ENCODE measurements at places on chromosomes 2 and 18.

DNA sequence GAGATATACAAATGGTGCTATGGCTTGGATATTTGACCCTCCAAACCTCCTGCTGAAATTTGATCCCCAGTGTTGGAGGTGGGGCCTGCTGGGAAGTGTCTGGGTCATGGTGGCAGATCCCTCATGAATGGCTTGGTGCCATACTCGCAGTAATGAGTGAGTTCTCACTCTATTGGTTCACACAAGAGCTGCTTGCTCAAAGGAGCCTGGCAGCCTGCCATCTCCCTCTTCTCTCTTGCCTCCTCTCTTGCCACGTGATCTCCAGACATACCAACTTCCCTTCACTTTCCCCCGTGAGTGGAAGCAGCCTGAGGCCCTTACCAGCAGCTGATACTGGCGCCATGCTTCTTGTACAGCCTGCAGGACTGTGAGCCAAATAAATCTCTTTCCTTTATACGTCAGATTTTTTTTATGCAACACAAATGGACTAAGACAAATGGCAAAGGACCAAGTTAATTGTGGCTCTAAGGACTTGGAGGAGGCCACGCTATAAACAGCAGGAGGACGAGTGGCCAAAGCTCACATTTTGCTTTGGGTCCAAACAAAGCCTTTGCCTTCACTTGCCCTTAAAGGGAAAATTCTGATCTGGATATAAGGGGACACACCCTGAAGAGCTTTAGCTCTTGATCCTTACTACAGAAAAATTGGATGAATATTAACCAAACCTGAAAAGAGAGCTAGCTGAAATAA lies 214.7 kb downstream of the SS18 start:
- DNase-seq, result no peak

DNA sequence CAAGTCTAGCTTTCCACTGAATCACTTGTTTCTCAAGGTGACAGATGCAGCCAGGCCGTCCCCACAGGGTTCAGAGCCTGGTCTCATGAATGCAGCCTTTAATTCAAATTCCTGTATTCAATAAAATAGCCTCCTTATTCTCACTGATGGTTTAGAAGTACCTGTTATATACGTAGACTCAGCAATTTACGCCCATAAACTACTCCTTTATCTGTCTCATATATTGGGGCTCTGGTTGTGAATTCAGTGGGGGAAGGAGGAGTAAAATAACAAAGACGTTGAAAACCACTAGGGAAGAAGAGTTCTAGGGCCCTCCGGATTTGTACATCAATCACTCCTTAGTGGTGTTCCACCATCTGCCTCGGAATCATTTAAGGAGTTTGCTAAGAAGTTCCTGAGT lies 1.7 kb downstream of the OBSL1 start:
- DNase-seq, result no peak

DNA sequence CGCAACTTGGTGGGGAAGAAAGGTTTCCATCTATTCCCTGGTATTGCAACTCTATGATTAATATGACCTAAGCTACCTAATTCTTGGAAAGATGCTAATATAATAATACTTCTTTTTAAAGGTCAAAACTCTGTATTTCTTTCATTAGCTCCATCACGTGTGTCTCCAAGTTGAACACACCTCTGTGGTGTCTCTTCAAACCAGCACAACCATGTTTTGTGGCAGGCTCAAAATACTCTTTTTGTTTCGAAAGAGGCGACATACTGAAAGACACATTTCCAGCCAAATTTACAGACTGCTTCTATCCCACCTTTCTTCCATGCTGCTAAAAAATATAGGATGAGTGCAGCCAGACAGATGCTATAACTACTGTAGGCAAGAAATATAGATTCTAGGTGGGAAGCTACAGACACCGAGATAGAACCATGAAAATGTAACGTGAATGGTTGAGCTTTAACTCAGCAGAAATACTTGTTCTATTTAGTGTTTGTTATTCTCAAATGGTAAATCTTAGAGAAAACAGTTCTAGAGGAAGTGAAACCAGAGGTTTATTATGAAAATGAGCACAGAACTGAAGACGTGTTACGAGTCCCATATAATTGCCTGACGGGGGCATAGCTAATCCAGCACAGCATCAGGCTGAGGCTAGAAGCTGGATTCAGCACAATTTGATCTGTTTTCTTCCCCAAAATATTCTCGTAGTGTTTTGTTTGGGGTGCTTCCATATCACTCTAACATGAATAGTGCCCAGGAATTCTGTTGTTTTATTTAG lies 991.5 kb upstream of the FANCL start:
- no peak for DNase-seq

- DNase-seq, result no peak
Measured at GRCh38 chr2:157439824-157440186, 4.1 kb downstream of the CYTIP start.

DNA sequence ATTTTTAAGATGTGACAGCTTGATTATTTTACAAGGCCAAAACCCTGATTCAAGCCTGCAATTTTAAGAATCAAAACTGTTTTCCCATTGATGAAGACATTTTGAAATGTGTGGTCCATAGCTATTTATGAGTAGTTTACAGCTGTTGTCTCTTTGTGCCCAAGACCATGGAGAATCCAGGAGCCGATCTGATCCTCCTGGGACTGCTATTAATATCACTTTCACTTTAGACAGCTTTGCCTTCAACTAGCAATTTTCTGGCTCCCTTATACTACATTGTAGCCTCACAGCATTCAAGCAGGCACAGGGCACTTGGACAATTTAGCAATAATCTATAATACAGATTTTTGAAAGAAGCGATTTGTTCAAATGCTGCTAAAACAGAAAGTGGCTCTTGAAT lies 172.9 kb downstream of the SLC8A1 start:
- no peak for DNase-seq

DNA sequence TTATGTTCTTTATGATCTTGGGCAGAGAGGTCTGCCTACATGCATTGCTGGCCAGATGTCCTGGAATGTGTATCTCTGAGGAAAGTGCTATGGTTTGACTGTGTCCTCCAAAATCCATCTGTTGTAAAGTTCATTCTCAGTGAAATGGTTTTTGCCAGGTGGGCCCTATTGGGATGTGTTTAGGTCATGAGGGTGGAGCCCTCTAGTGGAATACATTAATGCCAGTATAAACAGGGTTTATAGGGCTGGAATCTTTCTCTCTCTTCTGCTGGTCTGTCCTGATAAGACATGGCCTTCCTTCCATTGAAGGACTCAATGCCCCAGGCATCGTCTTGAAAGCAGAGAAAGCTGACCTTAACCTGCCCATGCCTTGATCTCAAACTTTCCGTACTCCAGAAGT lies 258.5 kb downstream of the RPIA start:
- no peak for DNase-seq

GRCh38 chr18:43682196-43682595 lies 404.9 kb upstream of the SYT4 start:
- no peak for DNase-seq

- DNase-seq, result no peak
Measured at GRCh38 chr18:4888251-4889040, 308.6 kb downstream of the AKAIN1 start.

DNA sequence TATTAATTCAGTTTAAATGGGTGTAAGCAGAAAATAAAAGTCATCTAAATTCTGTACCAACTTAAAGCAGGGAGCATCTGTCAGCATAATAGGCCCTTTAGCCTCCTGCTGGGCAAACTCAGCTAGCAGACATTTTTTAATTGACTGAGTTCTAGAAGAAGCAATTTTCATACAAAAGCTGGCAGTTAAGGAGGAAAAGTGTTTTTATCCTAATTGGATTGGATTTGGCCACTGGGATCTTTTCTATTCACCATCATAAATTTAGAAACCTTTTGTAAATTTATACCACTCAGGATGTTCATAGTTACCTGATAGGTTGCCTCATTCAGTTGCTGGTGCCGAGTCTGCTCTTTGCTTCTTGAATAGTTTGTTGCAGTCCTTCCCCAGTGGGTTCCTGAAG lies 262.7 kb upstream of the FSIP2 start:
- no peak for DNase-seq

- no peak for DNase-seq
Measured at GRCh38 chr2:176075481-176075880, 8.3 kb downstream of the EVX2 start.

GRCh38 chr2:48207851-48208250 lies 301.6 kb upstream of the FBXO11 start:
- DNase-seq, result no peak

GRCh38 chr2:241201445-241202267 lies 13.2 kb downstream of the ANO7 start:
- DNase-seq, result no peak

GRCh38 chr2:155363349-155363888 lies 664.9 kb downstream of the KCNJ3 start:
- DNase-seq, result no peak

- no peak for DNase-seq
Measured at GRCh38 chr2:128412181-128412871, 93.7 kb upstream of the HS6ST1 start.

DNA sequence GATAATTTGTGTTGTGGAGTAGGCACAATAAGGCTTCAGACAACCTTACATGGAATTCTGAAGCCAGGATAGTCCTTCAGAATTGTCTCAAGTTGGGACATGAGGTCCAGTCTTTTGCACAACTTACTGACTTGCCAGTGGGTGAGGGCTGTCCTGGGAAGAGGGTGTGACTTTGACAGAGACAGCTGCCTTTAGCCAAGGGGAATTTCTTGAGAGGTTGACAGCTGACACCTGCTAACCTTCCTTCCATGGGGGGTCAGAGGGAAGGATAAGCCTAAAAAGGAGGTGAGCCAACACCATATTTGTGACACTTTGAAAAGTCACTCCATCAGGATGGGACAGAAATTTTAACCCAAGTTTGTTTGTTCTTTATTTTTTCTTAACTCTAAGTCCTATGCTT lies 907.8 kb upstream of the CRIM1 start:
- no peak for DNase-seq

DNA sequence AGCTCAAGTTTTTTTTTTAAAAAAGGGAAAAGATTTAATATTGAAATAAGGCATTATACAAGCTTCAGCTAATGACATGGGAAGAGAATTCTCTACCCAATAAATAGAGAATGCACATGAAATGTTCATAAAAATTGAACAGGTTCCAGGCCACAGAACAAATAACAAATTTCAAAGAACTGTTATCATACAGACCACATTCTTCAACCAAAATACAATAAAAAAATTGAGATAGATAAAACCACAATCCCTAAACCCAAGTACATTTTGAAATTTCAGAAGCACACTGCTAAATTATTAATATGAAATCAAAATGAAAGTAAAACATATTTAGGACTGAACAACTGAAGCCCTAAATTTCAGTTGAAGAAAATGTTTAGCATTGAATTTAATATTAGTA lies 89.6 kb downstream of the BCL2 start:
- DNase-seq, result no peak

- peak; percentile 13 for DNase-seq
Measured at GRCh38 chr2:28296243-28296642, 96.4 kb upstream of the FOSL2 start.

DNA sequence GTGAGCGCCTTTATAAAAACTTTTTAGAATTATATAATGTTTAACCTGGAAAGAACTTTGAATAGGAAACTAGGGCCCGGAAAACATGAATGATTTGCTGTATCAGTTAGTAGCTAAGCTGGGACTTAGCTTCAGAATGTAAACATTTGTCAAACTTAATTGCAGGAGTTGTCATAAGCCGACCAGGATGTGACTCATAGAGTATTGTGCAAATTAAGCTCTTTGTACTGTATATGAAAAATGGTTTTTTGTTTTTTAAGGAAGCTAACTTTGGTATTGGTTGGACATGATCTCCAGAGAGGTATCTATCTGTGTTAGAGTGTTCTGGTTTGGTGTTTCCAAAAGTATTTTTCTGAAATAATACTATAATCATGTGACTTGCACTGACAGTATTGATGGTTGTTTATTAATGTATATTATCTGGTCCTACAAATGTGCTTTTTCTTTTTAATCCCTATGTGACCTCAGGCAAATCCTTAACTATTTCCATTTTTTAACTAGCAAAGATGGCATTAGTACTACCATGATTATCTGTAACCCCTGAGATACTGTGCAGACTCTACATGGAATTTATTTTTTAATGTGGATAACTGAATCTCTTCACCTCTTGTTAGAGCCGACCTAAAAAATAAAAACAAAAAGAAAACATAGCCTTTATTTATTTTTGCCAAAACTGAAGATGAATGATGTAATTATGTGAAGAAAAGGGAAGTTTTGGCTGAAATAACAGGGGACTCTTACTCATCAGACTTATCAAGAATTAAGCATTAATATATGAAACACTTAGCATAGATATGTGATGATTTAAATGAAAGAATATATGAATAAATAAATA lies 11.7 kb downstream of the YIPF4 start:
- peak; percentile 37 for DNase-seq

GRCh38 chr2:136255648-136256461 lies 137.9 kb upstream of the CXCR4 start:
- DNase-seq, result no peak

DNA sequence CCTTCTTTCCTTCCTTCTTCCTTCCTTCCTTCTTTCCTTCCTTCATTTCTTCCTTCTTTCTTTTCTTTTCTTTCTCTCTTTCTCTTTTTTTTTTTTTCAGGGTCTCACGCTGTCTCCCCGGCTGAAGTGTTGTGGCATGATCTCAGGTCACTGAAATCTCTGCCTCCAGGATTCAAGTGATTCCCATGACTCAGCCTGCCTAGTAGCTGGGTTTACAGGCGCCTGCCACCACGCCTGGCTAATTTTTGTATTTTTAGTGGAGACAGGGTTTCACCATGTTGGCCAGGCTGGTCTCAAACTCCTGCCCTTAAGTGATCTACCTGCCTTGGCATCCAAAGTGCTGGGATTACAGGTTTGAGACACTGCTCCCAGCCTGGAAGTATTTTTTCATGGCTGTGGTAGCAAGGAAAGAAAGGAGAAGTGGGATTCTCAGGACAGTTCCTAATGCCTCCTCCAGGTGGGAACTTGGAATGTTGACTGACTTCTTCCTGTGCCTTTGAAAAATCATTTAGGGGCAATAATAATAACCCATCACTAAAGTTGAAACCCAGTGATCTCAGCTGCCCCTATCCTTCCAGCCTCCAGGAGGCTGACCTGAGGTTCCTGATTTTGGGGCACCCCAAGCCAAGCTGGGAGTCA lies 89.3 kb upstream of the CELF4 start:
- DNase-seq, result no peak

GRCh38 chr2:1936427-1936980 lies 192.2 kb upstream of the PXDN start:
- no peak for DNase-seq

DNA sequence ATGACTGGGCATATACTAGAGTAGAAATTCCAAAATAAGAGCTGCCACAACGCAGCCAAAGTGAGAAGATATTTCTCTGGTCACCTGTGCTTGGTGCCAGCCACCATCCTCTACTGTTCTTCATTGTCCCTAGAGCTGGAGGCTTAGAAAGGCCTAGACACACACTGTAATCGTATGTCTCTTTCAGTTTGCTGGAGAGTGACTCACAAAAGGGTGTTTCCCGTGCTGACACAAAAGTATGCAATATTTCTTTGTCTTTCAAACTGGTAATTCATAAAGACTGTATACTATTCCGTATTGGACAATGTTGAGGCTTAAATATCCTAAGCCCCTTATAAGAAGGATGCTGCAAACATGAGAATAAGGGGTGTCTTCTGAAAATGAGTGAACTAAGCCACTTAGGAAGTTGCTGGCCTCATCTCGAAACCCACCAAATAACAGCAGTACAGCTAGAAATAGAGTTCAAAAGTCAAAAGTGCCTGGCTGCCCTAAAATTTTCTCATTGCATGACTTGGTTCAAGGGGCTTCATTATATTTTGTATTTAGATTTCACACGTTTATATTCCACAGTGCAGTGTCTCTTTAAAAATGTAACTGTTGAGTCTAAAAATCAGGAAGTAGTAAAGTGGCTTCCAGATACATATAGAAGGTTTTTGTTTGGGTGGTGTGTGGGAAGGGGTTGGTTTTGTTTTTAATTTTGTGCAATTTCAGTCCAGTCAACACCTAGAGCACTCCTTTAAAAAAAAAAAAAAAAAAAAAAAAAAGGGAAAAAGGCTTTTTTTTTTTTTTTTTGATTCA lies 601.1 kb downstream of the ARHGAP15 start:
- DNase-seq, result no peak
